Activated CD4-positive, alpha-beta T cell treated with anti-CD3 and anti-CD28 coated beads, Interleukin-2, amount 10 ng/mL, durations not matched to agents 24 days and 14 days (primary cell): ENCODE measurements at places on chromosomes 12 and 14. TPM values are rescaled to one million over a fixed set of nuclear protein-coding genes. Genes with fewer than 3 reads are reported as not detected.

KRT75 gene
- not detected in 2 replicates for total RNA-seq

SERPINA10 gene
- total RNA-seq = not detected in 2 replicates

MORN3 gene
- total RNA-seq = 0.26 and 1.0 TPM in 2 replicates

NGB gene
- not detected in 2 replicates for total RNA-seq

ISCU gene
- 61.5 and 66.1 TPM in 2 replicates for total RNA-seq

GNG2 gene
- 104 and 105 TPM in 2 replicates for total RNA-seq

DIO2 gene
- not detected in 2 replicates for total RNA-seq

DNA sequence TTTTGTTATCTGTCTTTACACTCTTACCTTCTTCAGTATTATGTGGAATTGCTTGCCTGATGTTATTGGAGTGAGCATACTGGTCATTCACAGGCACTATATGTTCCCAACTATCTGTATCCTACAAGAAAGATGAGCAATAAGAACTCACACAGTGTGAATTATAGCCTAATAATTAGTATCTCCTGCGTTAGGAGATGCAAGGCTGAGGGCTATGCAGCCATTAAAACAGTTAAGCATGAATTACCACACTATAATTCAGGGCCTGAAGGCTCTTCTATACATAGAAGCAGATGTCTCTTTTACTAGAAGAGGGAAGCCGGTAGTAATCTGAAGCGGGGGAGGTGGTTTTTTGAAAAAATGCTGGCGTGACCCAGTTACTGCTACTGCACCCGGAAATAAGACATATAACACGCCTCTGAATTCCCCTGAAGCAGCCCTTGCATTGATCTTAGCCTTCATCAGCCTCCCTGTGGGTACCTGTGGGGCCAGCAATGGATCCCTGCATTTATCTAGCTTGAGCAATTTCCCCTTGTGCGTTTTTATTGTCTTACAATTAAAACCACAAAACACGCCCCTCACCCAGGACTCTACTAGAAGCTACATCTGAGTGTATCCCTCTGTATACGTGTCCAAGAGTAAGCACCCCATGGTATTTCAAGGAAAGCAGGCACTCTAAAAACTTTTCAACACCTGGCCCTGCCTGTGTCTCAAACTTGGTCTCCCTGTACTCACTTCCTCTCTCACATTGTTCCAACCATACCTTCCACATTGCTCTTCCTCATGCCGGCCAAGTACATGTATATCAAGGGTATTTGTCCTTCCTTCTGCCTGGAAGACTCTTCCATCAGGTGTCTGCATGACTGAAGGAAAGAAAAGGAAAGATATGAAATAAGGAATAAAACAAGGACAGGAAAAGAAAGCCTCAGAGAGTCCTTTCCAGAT is 210.9 kb upstream of the ARID2 start:
- DNase-seq = peak; percentile 86

- peak; percentile 83 for DNase-seq
Observed at GRCh38 chr14:55103005-55103640, 25.9 kb upstream of the LGALS3 start.

DNA sequence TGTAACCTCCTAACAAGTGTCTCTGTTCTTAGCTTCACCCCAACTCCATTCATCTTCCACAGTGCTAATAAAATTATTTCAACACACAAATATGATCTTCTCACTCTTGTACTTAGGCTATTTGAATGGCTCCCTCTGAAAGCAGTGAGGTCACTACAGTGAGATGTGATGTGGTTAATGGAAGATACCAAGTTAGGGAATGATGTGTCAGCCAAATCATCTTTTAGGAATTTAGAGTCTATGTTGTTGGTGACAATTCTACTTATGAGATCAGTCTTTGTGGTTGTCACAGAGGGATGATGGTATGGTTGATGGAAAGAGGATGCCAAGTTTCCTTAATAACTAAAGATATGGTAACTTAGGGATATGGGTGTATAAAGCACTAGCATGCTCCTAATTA is 57.6 kb downstream of the POLR3B start:
- DNase-seq = no peak

- no peak for DNase-seq
Observed at GRCh38 chr12:12689647-12690300, 6.2 kb downstream of the GPR19 start.

GRCh38 chr14:76941946-76942805 is 86.3 kb downstream of the IRF2BPL start:
- DNase-seq = no peak

DNA sequence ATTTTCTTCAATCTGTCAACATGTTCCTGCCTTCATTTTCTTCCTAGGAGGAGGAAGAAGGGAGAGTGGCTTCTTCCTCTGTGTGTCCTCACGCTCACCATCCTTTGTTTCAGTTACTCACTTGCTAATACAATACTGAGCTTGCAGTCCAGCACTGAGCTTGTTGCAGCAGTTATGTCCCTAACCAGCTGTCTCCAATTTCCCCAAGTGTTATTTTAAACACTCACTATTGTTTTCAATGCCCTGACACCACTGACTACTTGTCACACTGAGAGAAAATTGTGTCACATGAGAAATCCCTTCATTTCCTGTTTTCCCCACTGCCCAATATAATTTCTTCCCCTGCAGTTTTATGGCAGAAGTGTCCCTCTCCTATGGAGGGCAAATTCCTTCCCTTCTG is 53.4 kb downstream of the HSD17B6 start:
- no peak for DNase-seq
